ENCODE measurements at places on chromosomes 16 and 17.
A peak's percentile ranks its signal among the peaks of the same experiment; 100 is the strongest.

DNA sequence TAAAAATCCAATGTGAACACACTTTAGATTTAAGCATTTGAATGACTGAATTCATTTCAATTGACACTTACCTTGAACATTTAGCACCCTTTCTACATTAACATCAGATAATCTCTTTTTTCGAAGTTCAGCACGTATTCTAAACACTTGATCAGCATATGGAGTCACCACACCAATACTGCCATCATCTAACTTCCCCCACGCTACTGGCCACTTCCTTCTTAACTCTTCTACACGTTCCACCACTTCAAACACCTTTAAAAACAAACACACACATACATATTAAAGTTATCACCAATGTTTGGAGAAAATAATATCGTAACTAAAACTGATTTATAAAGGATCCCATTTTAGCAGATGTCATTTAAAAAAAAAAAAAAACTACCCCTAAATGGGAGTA is 93.5 kb downstream of the CACNG1 start:
- DNase-seq: no peak

- no peak for DNase-seq
These were observed 604.0 kb downstream of the HS3ST4 start for GRCh38 chr16:26295625-26296304.

DNA sequence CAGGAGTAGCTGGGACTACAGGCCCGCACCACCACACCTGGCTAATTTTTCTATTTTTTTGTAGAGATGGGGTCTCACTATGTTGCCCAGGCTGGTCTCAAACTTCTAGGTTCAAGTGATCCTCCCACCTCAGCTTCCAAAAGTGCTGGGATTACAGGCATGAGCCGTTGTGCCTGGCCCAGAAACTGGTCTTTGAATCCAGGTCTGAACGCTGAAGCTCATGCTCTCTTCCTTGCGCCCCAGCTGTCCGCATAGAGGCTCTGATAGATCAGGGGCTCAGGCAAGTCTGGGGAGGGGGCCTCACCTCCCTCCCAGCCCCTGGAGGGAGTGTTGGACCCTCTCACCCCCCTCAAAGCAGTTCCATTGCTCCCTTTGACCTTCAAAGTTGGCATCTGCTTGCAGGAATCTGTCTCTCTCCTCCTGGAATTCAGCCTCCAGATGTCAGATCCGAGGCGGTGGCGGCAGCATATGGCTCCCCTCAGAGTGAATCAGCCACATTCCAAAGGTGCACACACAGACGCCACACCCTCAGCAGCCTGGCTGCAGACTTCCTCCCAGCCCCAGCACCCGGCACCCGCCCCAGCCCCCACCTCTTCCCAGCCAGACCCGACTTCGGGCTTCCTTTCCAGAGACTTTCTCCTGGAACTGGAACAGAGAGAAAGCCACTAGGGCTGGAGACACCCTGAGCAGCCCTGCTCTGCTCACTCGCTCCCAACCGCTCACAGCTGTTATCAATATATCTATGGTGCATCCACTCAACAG is 16.9 kb upstream of the GLIS2 start:
- peak; percentile 82 for DNase-seq

DNA sequence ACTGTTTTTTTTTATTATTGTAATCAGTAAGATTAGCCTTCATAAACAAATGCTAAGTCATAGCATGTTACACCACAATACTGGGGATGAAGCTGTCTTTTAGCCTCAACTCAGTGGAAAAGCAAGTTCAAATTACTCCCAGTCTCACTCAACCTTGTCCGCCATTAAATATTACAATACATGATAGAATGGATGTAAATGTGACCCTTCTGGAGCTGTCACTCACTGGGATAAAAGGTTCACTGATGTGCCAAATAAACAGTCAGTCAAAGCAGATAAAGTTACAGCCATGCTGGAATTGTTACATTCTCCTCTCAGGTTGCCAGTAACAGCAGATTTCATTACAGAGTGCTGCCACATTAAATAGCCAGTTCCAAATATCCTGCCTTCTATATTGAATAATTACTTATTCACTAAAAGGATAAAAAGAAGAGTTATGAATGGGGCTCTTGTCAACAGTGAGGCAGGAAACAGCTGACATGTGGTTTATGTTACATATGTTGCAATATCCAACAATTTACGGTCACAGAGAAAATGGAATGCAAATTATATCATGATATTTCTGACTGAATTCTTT is 53.4 kb downstream of the BRIP1 start:
- DNase-seq: no peak

GRCh38 chr16:71894229-71894920 is 956 bp upstream of the IST1 start:
- DNase-seq: no peak

DNA sequence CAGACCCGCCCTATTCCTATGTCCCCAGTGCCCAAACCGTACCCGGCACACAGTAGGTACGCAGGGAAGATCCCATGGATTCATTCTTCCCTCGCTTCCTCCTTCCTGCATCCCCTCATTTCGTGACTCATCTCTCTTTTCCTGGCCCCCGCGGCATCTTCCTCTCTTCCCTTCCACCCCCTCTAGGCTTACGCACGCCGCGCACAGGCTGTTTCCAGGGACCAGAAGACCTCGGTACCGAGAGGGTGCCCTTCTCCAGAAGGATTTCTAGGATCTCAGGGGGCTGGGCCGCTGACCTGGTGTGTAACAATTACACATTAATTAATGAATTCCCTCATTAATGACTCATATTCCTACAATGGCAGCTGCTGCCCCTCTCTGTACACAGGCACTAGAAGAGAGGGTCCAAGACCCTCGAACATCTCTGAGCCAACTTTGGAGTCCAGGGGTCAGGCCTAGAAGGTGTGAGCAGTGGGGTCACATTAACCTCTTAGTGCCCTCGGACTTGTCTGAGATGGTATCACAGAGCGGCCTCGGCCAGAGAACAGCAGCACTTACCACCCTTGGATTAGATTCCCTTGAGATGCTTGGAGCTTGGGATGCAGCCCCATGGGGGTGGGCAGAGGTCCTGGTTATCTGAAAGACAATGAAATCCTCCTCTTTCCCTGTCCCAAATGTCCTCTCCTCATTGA is 16.8 kb upstream of the PLLP start:
- peak; percentile 56 for DNase-seq

DNA sequence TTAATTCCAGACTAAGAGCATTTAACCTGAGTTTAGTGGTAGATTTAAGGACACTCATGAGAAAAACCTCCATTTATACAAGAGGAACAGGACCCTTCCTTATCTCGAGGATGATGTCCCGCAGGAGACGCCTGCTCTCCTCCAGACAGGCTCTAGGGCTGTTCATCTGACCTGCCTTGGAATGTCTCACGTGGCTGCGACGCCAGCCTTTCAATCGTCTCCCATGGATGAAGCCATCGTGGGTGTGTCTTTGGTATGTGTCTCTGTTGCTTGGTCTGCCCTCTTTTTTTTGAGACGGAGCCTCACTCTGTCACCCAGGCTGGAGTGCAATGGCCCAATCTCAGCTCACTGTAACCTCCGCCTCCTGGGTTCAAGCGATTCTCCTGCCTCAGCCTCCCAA is 16.5 kb downstream of the CHMP6 start:
- DNase-seq: no peak

DNA sequence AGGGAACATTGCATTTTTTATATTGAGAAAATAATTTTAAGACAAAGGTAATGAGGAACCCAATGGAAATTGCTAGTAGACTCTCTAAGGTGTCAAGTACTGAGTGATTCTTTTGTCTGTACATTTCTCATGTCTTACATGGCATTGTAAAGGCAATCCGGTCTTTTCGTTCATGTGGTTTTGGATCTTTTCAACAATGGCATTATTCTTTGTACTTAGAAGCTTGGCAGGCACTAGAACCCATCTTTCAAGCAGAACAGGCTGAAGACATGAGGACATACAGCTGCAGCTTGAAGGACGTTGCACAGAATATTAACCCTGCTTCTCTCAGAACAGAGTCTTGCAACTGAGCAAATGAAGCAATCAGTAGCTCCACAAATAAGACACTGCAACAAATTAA is 231.5 kb upstream of the ZFHX3 start:
- DNase-seq: no peak

GRCh38 chr17:60630352-60630751 is 30.4 kb downstream of the PPM1D start:
- peak; percentile 23 for DNase-seq

DNA sequence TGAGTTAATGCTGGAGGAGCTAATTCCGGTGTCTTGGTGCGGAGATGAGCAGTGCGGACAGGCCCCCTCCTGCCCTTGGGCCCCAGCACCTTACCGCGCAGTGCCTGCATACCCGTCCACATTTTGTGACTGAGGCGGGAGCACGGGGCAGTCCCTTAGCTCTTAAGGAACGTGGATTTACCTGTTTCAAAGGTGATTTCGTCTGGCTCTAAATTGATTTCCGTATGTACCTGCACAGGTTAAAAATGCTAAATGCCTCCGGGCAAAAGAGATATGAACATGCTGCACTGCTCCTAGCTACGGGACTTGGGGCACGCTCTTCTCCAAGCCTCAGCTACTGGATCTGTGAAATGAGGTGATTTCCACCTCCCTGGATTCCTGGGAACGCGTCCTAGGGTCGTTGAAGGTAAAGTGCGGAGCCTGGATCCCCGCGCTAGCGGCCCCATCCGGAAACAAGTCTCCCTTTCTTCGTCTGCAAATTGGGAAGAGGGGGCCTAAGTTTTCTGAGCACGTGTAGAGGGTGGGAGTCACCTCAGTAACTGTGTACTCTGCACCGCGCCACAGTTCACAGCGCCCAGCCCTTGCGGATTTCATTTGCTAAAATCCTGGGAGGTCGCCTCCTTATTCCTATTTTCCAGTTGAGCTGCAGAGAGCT is 669 bp upstream of the CRISPLD2 start:
- DNase-seq: no peak

DNA sequence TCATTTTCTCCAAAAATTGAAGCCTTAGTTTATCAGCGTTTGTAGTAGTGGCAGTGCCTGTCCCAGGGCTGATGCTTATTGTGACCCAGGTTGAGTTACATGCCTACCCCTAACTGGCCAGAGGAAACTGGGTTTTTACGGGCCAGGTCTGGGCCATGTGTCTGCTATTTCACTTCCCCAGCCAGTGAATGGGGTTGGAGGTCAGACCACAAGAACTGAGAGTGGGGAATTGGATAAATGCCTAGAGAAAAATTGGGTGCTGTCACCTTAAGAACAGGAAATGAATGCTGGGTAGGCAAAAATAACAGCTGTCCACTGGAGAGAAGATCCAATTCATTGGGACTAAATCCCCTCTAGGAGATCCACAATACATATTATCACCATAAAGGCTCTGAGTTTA is 5.2 kb downstream of the ADPRM start:
- no peak for DNase-seq

- no peak for DNase-seq
These were observed 560 bp downstream of the EFNB3 start for GRCh38 chr17:7705269-7706255.
